Bronchial epithelial cell (primary cell): ENCODE measurements at places on chromosomes 2 and 18. TPM values are rescaled to one million over a fixed set of nuclear protein-coding genes. Genes with fewer than 3 reads are reported as not detected.
A peak's percentile ranks its signal among the peaks of the same experiment; 100 is the strongest.

- DNase-seq: no peak
These were observed 56.9 kb downstream of the BCL2 start for GRCh38 chr18:63262369-63263335.

DNA sequence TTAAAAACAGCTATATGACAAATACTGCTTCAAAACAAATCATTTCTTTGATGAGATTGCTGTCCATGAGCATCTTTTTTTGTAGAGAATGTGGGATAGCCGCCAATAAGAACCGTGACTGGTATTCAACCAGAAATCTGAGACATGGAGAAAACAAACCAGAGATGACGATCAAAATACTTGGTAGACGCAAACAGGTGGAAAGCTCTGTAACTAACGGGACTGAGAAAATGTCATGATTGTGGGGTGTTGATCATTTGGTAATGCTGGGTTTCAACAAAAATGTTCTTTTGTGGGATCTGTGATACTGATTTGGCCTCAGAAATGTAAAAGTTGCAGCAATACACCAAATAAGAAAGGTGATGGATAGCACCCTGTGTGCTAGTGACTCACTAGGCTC, 364.8 kb downstream of the NYAP2 start:
- DNase-seq: no peak

DNA sequence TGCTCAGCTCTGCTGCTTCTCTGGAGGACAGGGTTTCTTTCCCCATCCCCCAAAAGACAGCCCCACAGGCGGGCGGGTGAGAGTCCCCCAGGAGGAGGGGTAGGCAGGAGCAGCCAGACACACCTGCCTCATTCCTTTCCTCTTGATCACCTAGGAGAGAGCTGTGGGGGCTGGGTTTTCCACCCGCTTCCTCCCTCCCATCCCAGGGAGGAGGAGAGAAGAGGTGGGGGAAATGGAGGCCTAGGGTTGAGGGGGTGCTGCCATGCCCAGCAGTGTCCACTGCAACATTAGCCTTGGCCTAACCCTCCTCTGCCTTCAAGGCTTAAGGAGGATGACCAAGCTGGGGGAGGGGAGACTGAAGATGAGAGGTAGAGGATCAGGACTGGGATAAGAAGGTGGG, 14.7 kb downstream of the WNT10A start:
- peak; percentile 69 for DNase-seq

GRCh38 chr18:48850822-48851598, 99.8 kb downstream of the SMAD7 start:
- DNase-seq: no peak

GRCh38 chr2:215465256-215465655, 29.4 kb upstream of the FN1 start:
- DNase-seq: peak; percentile 84

GRCh38 chr2:69087912-69088240, 74.9 kb downstream of the ANTXR1 start:
- DNase-seq: no peak

GRCh38 chr18:63897072-63897471, 9.6 kb downstream of the SERPINB2 start:
- peak; percentile 36 for DNase-seq

- no peak for DNase-seq
These were observed 225.8 kb downstream of the TTC32 start for GRCh38 chr2:19675856-19676460.

- peak; percentile 89 for DNase-seq
These were observed 85.2 kb upstream of the NDUFV2 start for GRCh38 chr18:9017167-9017904.

- no peak for DNase-seq
These were observed 19.9 kb downstream of the ARMC9 start for GRCh38 chr2:231218366-231218765.

DNA sequence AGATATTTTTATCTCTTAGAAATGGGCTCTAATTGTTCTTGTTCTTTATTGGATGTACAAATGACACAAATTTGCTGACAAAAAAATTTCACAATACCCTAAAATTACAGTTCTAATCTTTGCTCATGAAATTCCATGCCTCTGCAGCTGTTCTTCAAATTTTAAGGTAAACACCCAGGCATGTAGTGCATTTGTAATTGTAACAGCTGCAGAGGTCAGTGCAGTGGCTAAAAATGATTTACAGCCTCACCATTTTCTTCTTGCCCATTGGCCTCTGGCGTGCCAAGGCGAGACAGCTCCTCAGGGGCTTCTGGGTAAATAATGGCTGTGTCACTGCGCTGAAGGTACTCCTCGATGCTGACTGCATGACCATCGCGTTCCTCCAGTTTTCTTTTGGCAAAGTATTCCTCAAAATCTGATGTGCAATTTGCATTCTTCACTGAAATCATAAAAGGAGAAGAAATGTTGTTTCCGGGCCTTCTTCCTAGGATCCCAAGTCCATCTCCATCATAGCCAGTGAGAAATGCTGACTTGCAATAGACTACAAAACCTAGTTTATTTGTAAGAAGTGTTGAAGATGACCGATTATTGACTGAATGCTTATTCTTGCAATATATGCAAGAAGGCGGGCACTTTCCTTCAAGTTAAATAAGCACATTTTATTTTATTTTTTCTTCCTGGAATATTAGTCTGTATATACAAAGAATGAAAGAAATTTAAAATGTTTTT, 115.2 kb downstream of the ZEB2 start:
- no peak for DNase-seq

- no peak for DNase-seq
These were observed 245.0 kb upstream of the RAB6C start for GRCh38 chr2:129734343-129735034.

GRCh38 chr2:237315829-237316225, 98.1 kb downstream of the COL6A3 start:
- no peak for DNase-seq

GRCh38 chr18:46488471-46489213, 168.4 kb downstream of the LOXHD1 start:
- DNase-seq: no peak

DNA sequence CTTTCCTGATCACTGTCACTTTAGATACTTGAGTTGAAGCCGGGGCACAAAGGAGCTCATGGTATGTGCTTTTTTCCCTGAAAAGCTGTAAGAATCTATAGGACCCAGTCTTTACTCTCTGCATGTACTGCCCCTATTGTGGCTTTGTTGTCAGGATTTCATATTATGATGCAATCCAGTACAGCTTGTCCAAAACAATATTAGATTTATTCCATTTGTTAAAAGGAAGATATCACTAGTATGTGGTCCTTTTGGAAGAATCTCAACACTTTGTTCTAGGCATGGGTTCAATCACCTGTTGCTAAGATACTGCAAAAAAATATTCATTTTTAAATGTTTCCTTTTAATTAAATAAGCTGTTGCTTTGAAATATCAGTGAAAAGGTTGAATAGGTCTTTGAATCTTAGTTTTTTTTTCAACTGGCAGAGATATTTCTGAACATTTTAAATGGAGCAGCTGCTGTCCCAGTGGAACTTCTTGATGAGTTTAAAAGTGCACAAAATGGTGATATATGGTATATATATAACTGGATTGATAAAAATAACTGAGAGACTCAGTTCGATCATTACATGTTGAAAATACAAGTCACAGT, 256.6 kb upstream of the NT5C1B start:
- DNase-seq: no peak

DNA sequence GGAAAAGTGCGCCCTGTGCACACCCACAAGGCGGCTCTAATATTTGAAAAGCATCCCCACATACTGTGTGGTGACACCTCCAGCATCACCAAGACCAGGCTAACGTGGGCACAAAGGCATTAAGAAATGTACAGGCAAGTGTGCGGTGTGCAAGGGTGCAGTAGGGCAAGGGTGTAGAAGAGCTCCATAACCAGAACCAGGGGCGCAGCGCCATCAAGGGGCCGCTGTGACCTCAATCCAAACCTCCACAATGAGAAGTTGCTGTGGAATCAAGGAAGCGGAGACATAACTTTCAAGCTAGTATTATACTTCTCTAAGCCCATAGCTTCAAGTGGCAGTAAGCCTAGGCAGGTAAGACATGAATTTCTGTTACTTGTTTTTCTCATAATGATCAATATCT, 13.0 kb downstream of the L3MBTL4 start:
- DNase-seq: no peak

The ANKRD44 gene
- 0.26 and 0.90 TPM in 2 replicates for total RNA-seq

The FAM110C gene
- total RNA-seq: 9.2 and 9.9 TPM in 2 replicates

The RSAD2 gene
- 0.51 and 0.53 TPM in 2 replicates for total RNA-seq

The MC5R gene
- total RNA-seq: not detected in 2 replicates

The HAT1 gene
- 25.8 and 30.0 TPM in 2 replicates for total RNA-seq

The CBLN2 gene
- total RNA-seq: not detected in 2 replicates

The ASB18 gene
- 0.38 TPM in 1 of 2 replicates, not detected in the other for total RNA-seq

The SLC8A1 gene
- total RNA-seq: 3.7 and 4.6 TPM in 2 replicates

The MARCHF4 gene
- not detected in 2 replicates for total RNA-seq

The EHD3 gene
- total RNA-seq: 1.6 and 2.3 TPM in 2 replicates
